ENCODE measurements at places on chromosomes 12 and 14.

- DNase-seq, result no peak
Observed at GRCh38 chr12:101813117-101813516, 17.6 kb downstream of the GNPTAB start.

GRCh38 chr12:33488036-33488435, 48.4 kb upstream of the SYT10 start:
- no peak for DNase-seq

GRCh38 chr14:85604714-85605113, 74.8 kb downstream of the FLRT2 start:
- DNase-seq, result no peak

DNA sequence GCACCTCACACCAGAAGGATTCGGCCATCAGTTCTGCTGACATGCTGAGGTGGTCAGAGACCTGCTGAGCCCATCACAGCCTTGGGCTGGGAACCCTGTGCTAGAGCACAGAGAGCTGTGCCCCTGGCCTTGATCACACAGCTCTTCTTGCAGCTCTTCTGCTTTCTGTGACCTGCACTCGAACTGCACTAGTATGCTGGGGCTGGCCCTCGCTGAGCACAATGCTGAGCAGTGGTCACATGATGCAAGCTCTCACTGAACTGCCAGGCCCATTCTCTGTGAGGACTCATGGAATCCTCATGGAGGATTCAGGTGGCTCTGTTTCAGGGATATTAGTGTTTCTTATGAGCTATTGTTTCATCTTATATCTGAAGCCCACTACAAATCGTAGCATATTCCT, 22.5 kb downstream of the FBXO21 start:
- DNase-seq, result no peak

DNA sequence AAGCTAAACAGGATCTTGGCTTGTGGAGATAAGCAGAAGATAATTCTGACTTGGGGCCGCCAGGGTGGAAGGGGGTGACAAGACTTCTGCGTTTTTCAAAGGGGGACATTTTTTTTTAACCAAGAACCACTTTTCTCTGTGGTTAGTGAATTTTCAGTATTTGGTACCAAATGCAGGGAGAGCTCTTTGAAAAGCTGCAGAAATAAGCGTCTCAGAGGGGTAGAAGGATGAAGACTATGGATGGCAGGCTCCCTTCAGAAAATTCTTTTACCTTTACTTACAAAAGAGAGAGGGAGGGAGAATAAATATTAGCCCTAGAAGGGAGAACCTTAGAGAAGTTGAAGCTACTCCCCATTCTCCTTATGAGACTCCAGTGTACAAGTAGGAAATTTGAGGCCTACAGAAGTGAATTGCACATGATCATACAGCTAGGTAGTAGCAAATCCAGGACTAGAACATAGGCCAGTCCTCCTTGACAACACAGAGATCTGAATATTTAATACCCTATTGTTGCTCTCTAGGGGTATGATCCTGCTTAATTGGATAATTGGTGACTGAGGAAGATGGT, 840 bp downstream of the MRPL52 start:
- no peak for DNase-seq

DNA sequence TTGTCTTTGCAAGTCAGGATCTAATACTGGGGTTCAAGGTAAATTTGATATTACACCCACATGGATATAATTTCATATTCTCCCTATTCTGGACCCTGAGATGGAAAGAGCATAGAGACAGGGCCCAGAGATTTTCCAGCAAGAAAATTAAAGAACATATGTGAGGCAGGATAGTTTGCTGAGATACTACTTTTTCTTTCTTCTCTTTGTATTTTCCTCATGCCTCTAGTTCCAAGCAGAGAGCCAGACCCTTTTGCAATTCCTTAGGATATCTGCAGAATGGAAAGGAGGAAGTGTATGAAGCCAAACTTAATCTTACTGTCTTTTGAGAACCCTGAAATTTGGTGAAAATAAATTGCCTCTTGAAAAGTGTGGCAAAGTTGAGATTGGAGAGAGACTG, 34.0 kb upstream of the RNASE3 start:
- DNase-seq, result no peak

GRCh38 chr12:117662620-117663395, 301.4 kb upstream of the NOS1 start:
- DNase-seq, result no peak

- DNase-seq, result no peak
Observed at GRCh38 chr14:94542111-94542810, 19.0 kb upstream of the SERPINA4 start.

GRCh38 chr12:111339321-111339938, 29.5 kb downstream of the PHETA1 start:
- DNase-seq, result no peak

DNA sequence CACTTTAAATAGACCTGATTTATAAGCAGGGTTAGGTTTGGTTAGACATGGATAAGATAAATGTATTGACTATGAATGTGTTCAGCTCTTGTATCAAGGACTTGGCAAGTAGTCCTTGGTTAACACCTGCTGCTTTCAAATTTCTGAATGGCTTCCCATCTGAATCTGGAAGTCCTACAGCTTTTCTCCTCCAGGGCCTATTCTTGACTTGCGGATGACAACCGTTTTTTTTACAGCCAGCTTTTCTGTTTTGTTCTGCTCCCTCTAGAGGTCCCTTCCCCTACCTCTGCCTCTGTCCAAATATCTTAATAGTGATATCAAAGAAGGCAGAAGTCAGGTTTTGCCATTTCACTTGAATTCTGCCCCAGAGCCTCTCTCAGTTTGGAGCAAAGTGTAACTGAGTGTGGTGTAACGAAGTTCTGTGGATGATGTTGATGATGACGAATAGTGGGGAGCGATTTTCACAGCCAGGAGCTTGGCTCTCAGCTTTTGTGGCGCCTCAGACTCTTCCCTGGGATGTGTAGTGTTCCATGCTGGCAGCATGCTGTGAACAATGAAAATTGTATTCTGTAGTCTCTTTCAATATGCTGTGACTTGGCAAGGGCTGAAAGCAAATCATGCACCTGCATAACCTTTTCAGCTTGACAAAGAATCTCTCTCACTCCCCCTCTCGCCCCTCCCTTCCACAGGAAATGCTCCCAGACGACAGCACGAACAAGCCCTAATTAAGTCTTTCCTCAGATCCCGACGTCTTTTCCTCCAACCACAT, 5.0 kb upstream of the SLC4A8 start:
- DNase-seq, result no peak

- DNase-seq, result no peak
Observed at GRCh38 chr12:131738196-131738595, 27.3 kb downstream of the SFSWAP start.

DNA sequence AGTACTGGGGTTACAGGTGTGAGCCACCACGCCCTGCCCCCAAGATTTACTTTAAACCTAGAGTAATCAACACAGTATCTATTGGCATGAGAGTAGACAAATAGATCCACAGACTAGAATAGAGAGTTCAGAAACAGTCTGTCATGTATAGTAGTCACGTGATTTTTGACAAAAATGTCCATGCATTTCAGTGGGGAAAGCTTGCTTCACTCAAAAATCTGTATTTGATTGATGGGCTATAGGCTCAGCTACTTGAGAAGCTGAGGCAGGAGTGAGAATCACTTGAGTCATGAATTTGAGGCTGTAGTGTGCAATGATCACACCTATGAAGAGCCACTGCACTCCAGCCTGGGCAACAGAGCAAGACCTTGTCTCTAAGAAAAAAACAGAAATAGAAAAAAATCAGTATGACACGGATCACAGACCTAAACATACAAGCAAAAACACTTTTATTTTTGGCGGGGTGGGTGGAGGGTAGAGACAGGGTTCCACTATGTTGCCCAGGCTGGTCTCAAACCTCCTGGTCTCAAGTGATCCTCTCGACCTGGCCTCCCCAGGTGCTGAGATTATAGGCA, 7.6 kb upstream of the ORAI1 start:
- DNase-seq, result no peak

DNA sequence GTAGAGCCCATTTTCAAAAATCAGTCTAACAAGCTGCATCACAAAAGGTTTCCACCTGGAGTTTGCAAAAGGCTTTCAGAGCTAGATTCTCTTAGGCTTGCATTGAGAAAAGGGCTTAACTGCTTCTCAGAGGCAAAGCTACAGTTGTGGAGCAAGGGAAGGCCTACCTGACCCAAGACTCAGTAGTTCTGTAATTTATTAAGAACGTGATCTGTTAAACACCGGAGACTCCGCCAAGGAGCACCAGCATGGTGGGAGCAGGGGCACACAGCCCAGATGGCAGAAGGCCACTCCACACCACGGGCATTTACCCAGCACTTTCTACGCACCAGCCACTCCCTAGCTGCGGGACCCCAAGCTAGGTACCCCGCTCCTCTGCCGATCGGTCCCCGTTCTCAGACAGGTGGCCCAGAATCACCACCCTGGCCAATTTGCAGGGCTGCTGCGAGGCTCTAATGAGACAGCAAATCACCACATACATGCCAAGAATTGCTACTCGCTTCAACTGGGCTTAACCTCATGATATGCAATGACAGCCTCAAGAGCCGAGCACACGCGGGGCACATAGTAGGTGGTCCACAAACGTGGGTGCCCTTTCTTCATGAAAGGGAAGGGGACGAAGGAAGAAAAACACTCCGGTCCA, 1.5 kb downstream of the ITPK1 start:
- no peak for DNase-seq

- DNase-seq, result no peak
Observed at GRCh38 chr14:90308561-90308960, 23.2 kb downstream of the NRDE2 start.

DNA sequence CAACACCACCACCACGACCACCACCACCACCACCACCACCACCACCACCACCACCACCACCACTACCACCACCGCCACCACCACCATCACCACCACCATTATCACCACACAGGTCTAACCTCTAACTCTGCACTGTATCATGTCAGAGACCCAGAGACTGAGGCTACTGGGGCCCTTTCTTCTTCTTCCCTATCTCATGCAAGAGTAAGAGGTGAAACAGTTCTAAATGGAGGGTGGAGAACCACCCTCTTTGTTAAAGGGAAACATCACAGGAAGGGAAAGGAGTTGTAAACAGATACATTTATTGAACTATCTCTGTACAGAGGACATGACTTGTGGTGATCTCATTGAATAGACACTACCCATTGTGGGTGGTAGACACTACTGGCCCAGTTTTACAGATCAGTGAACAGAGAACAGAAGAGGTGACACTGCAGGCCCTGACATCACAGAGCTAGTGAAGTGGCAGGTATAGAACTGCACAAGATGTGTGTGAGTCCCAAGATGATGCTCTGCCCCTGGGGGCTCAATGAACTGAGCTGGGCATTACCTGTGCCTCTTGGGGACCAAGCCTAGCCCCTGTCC, 91.6 kb downstream of the FOXN3 start:
- DNase-seq, result no peak

- DNase-seq, result no peak
Observed at GRCh38 chr12:19238540-19238939, 109.0 kb downstream of the PLEKHA5 start.

DNA sequence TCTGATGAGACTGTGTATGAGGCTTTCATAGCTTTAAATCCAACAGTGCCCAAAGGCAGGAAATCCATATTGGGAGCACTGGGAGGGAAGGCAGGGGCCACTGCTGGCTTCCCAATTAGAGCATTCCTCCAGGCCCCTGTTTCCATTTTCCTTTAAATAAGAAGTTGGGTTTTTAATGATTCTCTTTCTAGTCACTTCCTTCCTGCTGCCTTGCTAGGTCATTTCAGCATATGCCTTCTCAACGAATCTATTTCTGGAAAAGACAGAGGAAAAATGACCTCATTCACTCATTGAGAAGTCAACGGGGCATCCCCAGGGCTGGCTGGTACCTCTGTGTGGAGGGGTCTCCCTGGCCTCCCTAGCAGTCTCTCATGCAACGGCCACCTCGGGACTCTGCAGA, 43.5 kb downstream of the IGF1 start:
- no peak for DNase-seq

GRCh38 chr12:120687578-120688289, 785 bp downstream of the MLEC start:
- no peak for DNase-seq

DNA sequence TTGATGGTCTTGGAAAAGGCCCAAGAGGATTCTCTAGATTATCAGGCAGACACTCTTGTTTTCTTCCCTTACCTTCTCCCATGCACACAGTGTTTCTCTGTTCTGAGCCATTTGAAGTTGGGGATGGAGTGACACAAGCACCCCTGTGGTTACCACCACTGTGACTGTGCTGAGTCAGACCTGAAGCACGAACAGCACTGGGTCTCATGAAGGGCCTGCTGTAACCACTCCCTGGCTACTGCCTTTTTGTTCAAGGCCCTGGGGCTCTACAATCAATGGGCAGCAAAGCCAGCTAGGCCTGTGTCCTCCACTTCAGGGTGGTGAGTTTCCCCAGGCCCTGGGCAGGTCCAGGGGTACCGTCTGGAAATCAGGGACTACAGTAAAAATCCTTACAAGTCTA, 65.5 kb downstream of the TSPAN8 start:
- no peak for DNase-seq

DNA sequence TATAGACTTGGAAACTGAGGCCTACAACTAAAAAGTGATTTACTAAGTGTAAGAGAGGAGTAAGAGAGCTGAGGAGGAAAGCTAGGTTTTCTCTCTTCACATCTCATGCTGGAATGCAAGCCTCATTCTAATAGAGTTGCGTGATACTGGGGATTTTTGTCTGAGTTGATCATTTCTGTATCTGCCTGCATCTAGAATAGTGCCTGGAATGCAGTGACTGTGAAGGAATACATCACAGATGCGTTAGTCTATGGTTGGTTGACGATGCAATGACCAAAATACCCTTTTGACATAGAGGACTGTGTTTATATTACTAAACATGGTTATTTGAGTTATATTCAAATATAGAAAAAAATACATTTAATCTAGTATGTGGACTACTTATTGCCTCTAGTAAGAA, 9.2 kb upstream of the TMEM117 start:
- no peak for DNase-seq

- DNase-seq, result no peak
Observed at GRCh38 chr12:121792607-121793439, 665 bp downstream of the RHOF start.

DNA sequence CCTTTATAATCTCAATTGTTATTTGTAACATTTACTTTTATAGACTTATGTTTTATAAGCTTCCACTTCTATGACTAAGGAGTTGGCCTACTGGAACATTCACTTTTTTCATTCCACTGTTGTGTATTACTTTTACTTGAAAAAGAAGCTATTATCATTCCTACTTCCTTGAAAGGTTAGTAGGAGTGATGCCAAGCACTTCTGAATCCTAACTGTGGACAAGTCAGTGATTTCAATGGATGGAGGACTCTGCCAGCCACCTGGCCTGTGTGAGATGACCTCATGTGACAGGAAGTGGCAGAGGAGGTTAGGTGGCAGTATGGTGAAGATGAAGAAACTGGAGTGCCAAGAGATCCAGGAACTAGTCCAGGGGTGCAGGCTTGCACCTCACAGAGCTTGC, 46.0 kb downstream of the TECPR2 start:
- DNase-seq, result no peak

- no peak for DNase-seq
Observed at GRCh38 chr12:105431537-105432100, 101.1 kb downstream of the C12orf75 start.

GRCh38 chr12:123765504-123766035, 3.5 kb downstream of the DNAH10 start:
- DNase-seq, result no peak

- DNase-seq, result no peak
Observed at GRCh38 chr12:110307372-110307771, 26.3 kb downstream of the ATP2A2 start.

GRCh38 chr12:124481257-124481750, 86.1 kb downstream of the NCOR2 start:
- DNase-seq, result no peak

GRCh38 chr14:34502545-34503225, 36.8 kb downstream of the EAPP start:
- DNase-seq, result no peak

- DNase-seq, result no peak
Observed at GRCh38 chr12:20174528-20175175, 193.7 kb upstream of the PDE3A start.

GRCh38 chr14:98259881-98260280, 1012.1 kb downstream of the BCL11B start:
- DNase-seq, result no peak

Data from stimulated activated CD4-positive, alpha-beta T cell treated with anti-CD3 and anti-CD28 coated beads, TNF-alpha, amount 100 ng/mL, for 1 hour (primary cell).